ENCODE measurements at places on chromosomes 4 and X.

GRCh38 chrX:139739138-139739537 lies 31.2 kb upstream of the MCF2 start:
- no peak for DNase-seq

- DNase-seq: no peak
These were observed 111.7 kb downstream of the CDKL5 start for GRCh38 chrX:18537068-18537467.

GRCh38 chrX:153626863-153627674 lies 19.9 kb upstream of the DUSP9 start:
- no peak for DNase-seq

DNA sequence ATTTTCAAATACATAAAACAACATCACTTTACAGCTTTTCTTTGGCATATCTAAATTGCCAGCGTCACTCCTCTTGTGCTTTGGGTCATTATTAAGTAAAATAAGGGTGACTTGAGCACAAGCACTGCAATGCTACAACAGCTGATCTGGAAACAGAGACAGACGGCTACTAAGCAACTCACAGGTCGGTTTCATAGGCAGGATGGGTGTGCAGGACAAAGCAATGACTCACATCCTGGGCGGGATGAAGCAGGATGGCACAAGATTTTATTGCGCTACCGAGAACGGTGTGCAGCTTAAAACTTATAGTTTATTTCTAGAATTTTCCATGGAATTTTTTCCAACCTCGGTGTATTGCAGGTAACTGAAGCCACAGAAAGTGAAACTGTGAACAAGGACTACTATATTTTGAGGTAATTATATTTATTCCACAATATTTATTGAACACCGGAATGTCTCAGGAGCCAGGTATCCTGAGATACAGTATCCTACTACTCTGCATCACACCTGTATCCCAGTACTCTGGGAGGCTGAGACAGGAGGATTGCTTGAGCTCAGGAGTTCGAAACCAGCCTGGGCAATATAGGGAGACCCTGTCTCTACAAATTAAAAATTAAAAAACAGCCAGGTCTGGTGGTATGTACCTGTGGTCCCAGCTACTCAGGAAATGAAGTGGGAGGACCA lies 215.5 kb downstream of the APBB2 start:
- DNase-seq: no peak

DNA sequence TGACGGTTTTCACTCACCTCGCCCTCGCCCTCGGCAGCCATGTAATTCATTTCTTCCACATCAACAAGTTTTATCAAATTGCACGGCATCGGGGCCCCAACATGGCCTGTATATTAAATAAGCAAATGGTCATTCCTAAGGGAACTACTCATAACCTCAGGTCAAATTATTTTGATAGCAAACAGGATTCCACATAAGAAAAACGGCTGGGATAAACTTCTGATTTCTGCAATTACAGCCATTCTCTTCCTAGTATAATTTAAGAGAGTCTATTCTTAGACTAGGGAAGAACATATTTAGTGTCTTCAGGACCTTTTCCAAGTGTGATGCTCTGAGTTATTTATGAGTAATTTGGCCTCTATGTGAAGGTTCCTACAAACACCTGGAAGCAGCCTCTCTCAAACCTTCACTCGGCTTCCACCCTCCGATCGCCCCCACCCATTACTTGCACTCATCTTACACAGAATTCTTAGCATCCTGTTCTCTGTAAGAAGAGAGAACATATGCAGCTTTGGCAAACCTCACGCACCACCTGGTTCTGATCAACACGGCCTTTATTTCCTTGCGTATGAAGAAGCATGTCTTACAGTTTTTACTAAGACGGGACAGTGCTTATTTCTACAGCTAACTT lies 29.4 kb upstream of the CENPU start:
- DNase-seq: no peak

- DNase-seq: no peak
These were observed 79.1 kb upstream of the SLC6A14 start for GRCh38 chrX:116357329-116357728.

DNA sequence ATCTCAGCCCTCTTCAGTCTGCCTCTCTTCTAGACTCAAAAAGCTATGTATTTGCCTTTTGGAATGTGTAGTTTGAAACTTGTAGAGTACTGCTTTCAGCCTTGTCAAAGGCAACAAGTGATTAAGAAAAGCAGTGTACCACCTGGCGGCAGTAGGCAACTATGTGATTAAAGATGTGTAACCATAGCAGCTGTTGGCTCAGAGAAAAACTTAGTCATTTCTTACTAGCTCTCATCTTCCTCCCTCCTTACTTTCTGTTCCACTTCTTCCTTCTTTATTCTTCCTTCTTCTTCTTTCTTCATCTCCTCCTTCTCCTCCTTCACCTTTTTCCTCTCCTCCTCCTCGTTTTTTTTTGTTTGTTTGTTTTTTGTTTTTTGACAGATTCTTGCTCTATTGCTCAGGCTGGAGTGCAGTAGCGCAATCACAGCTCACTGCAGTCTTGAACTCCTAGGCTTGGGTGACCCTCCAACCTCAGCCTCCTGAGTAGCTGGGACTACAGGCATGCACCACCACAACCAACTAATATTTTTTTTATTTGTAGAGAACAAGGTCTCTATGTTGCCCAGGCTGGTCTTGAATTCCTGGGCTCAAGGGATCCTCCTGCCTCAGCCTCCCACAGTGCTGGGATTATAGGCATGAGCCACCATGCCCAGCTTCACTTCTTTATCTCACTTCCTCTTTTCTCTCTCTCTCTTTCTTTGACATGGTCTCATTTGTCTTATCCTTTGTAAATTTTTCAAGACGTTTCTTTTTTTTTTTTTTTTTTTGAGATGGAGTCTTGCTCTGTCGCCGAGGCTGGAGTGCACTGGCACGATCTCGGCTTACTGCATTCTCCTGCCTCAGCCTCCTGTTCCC lies 32.6 kb downstream of the ABHD18 start:
- peak; percentile 4 for DNase-seq

DNA sequence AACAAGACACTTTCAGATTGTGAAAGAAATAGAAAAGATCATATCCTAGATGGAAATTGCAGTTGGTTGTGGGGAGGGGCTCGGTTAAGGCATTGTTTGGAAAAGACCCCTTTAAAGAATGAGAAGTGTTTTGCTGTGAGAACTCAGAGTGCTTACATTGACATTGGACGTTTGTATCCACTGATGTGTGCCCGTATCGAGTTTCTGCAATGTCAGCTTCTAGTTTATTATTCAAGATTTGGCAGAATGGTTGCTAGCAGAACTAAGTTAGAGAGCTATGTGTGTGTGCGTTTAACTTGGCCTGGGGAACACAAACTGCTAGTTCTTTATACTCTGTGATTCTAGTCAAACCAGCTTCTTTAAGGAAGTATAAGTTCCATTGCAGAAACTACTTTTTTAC lies 2702.5 kb downstream of the PCDH7 start:
- DNase-seq: no peak

- DNase-seq: no peak
These were observed 114.8 kb upstream of the MAP9 start for GRCh38 chr4:155491336-155492120.

GRCh38 chr4:2141022-2141761 lies 82.1 kb downstream of the NAT8L start:
- no peak for DNase-seq

DNA sequence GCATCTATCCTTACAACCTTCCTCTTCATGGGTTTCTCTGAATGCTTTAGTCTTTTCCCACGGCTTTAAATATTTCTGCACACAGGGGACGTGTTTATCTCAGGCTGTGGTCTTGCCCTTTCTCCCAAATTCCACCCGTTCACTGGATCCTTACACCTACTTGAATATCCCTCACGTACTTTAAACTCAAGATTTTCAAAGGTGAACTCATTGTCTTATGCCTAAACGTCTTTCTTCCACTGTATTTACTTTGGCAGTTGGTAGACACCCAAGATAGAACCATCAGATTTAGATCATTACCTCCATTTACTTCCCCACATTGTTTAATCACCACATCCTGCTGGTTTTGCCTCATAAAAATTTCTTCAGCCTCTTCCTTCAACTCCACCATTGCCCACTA lies 269.2 kb downstream of the CBLL2 start:
- no peak for DNase-seq

GRCh38 chr4:168629566-168629965 lies 132.7 kb downstream of the PALLD start:
- no peak for DNase-seq

DNA sequence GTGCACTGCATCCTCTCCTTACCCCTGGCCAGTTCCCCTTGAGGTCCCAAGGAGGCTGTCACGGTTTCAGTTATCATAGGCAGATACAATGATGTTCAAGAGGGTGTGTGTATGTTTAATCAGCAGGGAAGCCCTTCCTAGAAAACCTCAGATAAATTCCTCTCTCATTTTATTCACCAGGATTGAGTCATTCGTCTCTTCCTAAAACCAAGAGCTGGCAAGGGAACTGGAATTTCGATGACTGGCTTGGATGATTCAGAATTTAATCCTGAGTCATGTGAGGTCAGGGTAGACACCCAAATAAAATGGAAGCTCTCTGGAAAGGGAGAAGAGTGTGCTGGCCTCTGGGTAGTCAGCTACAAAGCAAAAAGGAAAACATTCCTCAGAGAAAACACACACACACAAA lies 106.2 kb upstream of the RAPGEF2 start:
- no peak for DNase-seq

GRCh38 chr4:6059375-6059805 lies 41.2 kb upstream of the C4orf50 start:
- no peak for DNase-seq

- DNase-seq: no peak
These were observed 112.2 kb upstream of the ANXA3 start for GRCh38 chr4:78439328-78439727.

GRCh38 chrX:97605271-97605670 lies 721.6 kb downstream of the RPA4 start:
- no peak for DNase-seq

DNA sequence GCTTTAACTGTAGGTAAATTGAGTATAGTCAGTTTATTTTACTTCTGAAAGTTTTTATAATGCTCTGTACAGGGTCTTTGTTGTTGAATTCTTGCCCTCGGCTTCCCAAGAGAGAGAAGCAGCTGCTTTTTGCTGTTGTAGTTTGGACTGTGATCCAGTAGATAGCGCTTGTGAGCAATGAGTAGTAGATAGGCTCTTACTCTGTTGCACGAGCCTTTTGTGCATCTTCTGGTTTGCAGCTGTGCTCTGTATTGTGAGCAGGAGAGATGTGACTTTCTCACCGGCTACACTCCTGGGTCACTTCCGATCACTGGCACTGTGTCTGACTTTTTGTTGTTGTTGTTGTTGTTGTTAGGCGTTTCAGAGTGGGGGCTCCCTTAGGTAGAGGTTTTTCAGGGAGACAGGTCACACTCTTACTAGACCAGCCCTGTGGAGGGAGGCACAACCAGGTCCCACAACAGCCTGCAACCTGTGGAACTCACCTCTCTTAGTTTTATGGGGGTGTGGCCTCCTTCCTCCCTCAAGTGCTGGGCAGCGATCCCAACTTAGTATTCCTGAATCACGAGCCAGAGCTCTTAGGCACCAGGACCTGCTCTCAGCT lies 822.1 kb upstream of the GALNTL6 start:
- DNase-seq: no peak

GRCh38 chr4:105551965-105552746 lies at the start of gene ARHGEF38:
TSS of gene ARHGEF38 (plus strand) at chr4:105552620. CDS start at chr4:105552766, 146 bp downstream.
- DNase-seq: no peak

- DNase-seq: peak; percentile 36
These were observed 11.8 kb upstream of the DCUN1D4 start for GRCh38 chr4:51831133-51831532.

DNA sequence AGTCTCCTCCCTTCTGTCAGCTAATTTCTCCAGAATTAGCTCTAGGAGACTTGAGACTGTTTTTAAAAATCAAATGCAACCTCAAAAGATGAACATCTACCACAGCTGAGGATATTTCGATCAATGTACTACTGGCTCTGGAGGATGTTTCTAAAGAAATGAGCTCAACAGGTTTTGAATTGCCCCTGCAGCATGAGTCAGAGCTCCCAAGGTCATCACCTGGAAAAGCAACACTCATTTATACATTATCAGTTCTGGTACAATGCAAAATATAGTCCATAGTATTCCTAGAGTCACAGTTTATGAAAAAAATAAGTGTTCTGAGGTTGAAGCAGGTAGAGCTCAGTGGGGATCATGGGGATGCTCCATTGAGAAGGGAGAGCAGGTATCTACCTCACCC lies 50.8 kb upstream of the MCF2 start:
- no peak for DNase-seq

- peak; percentile 31 for DNase-seq
These were observed 149.9 kb downstream of the AMMECR1 start for GRCh38 chrX:110167952-110168451.

DNA sequence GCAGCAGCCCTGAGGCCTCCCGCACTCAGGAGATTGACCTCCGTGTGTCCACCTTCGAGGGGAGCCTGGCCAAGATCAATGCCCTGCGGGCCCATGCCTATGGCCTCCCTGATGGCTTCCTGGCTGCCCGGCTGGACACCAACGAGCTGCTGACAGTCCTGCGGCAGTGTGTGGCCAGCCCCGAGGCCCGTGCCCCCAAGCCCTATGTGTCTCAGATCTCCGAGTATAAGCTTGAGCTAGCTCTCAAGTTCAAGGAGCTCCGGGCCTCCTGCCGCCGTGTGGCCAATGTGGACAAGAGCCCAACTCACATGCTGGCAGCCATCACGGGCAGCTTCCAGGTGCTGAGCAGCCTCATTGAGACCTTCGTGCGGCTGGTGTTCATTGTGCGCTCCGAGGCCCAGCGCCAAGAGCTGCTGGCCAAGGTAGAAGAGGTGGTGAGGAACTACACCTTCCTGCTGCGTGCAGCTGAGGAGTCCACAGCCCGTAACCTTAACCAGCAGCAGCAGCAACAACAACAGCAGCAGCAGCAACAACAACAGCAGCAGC lies 25.5 kb upstream of the PRPS1 start:
- DNase-seq: no peak

GRCh38 chr4:67103001-67103747 lies 442.1 kb downstream of the CENPC start:
- no peak for DNase-seq

- no peak for DNase-seq
These were observed 279.8 kb upstream of the FRG1 start for GRCh38 chr4:189660722-189661360.

DNA sequence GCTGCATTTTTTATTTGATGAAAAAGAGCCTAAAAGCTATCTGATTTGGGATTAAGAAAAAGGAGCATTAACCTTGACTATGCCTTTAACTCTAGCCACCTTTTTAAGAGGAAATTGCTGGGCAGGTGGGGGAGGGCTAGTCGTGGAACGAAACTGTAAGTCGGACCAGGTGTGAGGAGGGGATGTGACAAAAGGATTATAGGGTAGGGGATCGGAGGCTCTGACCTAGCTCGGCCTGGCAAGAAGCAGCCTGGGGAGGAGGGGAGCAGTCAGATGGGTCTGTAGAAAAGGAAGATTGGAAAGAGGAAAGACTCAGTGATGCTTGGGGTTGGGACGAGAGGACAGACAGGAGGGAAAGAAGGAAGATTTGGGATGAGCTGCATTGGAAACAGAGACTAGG lies 21.1 kb upstream of the SPCS3 start:
- DNase-seq: no peak
